ENCODE measurements at places on chromosomes 2 and 18. TPM values are rescaled to one million over a fixed set of nuclear protein-coding genes. Genes with fewer than 3 reads are reported as not detected.

The CELF4 gene
- total RNA-seq, result not detected

The NYAP2 gene
- total RNA-seq, result 0.36 TPM

The NEU4 gene
- total RNA-seq, result 119 TPM

The KLHL41 gene
- total RNA-seq, result 2,952 TPM

The CCDC85A gene
- 4.6 TPM for total RNA-seq

The AGPS gene
- total RNA-seq, result 23.1 TPM

The DES gene
- total RNA-seq, result 19,008 TPM

The APCDD1 gene
- total RNA-seq, result 4.6 TPM

The ALPG gene
- not detected for total RNA-seq

The C2orf81 gene
- 0.24 TPM for total RNA-seq

The SLC19A3 gene
- total RNA-seq, result 0.20 TPM

The ALLC gene
- not detected for total RNA-seq

DNA sequence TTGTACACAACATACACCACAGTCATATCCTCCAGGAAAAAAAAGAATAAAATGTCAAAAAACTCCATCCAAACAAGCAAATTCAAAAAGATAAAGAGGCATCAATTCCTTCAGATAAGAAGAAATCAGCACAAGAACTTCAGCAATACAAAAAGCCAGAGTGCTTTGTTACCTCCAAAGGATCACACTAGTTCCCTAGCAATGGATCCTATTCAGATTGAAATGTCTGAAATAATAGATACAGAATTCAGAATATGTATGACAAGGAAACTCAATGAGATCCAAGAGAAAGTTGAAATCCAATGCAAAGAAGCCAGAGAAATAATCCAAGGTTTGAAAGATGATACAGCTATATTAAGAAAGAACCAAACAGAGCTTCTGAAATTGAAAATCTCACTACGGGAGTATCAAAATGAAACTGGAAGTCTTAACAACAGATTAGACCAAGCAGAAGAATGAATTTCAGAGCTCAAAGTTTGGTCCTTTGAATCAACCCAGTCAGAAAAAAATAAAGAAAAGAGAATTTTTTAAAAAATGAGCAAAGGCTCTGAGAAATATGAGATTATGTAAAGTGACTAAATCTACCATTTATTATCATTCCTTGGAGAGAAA is 80.6 kb downstream of the TRABD2A start:
- DNase-seq, result no peak

GRCh38 chr18:37667836-37668235 is 102.2 kb upstream of the CELF4 start:
- DNase-seq, result no peak

- DNase-seq, result no peak
These were observed 154.7 kb upstream of the LYPD1 start for GRCh38 chr2:132824716-132825115.

- no peak for DNase-seq
These were observed 92.2 kb upstream of the TGFA start for GRCh38 chr2:70645733-70646419.

DNA sequence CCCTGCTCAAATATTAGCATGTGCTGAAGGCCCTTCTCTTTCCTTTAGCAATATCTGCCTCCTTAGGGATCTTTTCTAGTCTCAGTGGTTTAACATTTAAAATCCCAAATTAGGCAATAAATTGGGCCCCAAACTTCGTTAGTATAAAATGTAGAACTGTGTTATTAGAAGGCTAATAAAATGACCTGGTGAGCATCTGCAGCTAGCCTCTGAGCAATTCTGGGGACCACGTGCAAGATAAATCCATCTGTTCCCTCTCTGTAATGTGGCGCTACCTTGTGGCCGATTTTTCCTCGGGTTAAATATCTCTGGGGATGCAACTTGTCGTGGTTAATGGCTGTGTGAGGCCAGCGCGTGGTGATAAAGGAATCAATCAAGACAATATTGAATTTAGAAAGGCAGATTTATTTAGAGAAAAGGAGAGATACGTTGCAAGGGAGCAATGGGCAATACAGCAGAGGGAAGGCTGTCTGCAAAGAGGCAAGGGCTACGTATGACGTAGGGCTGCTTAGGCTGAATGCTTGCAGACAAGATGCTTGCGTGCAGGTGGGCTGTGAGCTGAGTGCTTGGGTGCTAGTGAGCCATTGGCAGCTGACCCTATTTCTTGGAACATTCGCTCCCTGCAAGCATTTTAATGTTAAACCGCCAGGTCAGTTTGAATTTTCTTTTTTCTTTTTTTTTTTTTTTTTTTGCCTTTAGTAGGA is 18.5 kb upstream of the IL36G start:
- no peak for DNase-seq

DNA sequence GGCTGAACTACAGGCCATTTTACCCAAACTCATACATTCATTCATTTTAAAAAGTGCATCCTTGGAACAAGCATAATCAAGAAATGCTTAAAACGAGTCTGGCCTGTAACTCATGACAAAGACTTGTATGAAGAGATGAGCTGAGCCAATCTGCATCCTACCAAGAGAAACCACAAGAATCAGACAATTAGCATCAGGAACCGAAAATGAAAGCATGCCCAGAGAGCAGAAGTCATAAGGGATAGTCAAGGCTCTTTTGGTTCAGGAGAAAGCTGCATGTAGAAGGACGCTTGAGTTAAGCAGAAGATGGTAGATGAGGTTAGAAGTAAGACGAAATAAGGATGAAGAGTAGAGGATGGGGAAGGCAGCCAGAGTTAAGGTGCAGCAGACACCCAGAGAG is 137.0 kb upstream of the CTNNA2 start:
- DNase-seq, result no peak

GRCh38 chr2:204152616-204153015 is 216.1 kb downstream of the ICOS start:
- no peak for DNase-seq

- DNase-seq, result peak; percentile 9
These were observed 17.9 kb downstream of the CYP26B1 start for GRCh38 chr2:72129681-72130340.

GRCh38 chr2:241797441-241798080 is 11.4 kb upstream of the NEU4 start:
- DNase-seq, result peak; percentile 6

GRCh38 chr2:18922276-18922675 is 332.9 kb upstream of the NT5C1B start:
- DNase-seq, result no peak

- no peak for DNase-seq
These were observed 166.2 kb upstream of the DTNA start for GRCh38 chr18:34543945-34544344.

DNA sequence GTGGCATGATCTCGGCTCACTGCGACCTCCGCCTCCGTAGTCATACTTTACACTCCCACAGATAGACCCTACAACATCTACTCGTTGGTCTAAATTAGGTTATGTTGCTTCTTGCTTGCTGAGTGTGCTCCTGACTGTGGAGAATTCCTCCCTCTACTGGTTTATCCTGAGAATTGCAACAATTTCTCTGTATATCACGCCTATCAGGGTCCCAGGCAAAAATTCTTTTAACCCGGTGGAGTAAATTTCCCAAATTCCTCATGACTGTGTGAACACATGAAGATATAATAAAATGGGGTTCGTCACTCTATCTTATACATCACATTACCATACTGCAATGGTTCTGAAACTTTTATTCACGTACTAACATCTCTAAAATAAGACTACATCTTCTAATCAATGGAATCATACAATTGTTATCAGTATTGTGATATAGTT is 156.7 kb downstream of the EVA1A start:
- no peak for DNase-seq

DNA sequence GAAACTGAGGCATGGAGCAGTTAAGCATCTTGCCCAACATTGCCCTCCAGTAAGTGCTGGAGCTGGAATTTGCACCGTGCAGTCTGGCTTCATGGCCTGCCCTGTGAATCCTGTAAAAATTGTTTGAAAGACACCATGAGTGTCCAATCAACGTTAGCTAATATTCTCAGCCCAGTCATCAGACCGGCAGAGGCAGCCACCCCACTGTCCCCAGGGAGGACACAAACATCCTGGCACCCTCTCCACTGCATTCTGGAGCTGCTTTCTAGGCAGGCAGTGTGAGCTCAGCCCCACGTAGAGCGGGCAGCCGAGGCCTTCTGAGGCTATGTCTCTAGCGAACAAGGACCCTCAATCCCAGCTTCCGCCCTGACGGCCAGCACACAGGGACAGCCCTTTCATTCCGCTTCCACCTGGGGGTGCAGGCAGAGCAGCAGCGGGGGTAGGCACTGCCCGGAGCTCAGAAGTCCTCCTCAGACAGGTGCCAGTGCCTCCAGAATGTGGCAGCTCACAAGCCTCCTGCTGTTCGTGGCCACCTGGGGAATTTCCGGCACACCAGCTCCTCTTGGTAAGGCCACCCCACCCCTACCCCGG is 1.3 kb downstream of the PROC start:
- no peak for DNase-seq

DNA sequence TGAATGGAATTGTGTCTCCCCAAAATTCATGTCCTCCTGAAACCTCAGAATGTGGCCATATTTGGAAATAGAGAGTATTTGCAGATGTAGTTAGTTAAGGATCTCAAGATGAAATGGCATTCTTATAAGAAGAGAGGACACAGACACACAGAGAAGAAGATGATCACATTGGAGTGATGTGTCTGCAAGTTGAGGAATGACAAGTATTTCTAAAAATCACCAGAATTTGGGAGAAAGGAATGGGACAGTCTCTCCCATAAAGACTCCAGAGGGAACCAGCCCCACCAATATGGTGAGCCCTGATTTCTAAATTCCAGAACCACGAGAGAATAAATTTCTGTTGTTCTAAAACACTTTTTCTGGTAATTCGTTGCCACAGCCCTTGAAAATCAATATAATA is 166.3 kb downstream of the C1D start:
- no peak for DNase-seq

GRCh38 chr2:47767880-47768609 is 14.9 kb upstream of the MSH6 start:
- DNase-seq, result peak; percentile 23
